ENCODE measurements at places on chromosomes 16 and 17.
A peak's percentile ranks its signal among the peaks of the same experiment; 100 is the strongest.

- DNase-seq = no peak
Measured at GRCh38 chr17:6943406-6943805, 52.4 kb upstream of the ALOX12 start.

GRCh38 chr17:10107316-10108165 lies 90.9 kb downstream of the GAS7 start:
- DNase-seq = no peak

DNA sequence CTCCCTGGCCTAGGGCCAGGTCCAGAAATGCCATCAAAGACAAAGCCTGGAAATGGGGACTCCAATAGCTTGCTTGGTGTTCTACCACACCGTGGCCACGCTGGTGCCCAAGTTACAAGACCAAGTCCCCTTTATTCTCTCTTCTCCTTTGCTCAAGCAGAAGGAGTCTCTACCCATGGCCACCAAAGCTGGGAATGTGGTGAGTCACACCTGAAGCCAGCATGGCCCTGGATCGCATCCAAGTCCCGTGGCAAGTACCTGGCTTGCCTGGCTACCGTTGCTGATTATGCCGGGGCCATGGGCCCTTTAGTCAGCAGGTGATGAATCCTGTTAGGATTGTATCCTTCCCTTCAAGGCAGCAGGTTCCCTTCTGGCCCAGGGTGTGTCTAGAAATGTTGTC lies 260.0 kb downstream of the HAPSTR1 start:
- no peak for DNase-seq

DNA sequence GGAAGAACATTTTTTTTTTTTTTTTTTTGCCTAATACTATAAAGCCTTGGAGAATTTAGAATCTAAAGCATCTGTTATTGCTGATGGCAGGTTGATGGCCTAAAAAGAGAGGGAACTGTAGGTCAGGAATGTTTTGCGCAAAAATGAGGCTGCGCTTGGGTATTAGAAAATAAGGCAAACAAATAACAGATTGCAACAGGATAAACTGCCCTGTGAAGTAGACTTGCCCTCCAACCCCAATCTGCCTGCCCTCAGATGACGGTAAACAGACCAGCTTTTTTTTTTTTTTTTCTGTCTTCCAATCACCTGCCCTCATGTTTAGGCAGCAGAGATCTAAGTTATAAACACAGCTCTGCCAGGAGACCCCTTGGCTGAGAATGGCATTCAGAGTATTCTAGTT lies 3.8 kb upstream of the DHX8 start:
- no peak for DNase-seq

DNA sequence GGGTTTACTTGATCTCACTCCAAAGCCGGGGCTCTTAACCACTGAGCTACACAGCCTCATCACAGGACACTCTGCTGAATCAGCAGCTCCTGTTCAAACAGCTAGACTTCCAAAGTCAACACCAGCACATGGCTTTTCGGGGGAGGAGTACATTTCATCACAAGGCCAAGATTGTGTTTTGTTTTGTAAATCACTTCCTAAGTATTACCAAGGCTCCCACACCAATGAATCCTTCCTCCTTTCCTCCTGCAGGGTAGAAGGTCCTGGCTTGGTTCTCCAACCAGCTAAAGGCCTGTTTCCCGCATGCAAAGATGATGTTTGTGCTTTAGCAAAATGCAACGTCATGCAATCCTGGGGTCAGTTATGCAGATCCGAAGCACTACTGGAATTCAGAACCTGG lies 152.5 kb downstream of the XYLT1 start:
- DNase-seq = no peak

DNA sequence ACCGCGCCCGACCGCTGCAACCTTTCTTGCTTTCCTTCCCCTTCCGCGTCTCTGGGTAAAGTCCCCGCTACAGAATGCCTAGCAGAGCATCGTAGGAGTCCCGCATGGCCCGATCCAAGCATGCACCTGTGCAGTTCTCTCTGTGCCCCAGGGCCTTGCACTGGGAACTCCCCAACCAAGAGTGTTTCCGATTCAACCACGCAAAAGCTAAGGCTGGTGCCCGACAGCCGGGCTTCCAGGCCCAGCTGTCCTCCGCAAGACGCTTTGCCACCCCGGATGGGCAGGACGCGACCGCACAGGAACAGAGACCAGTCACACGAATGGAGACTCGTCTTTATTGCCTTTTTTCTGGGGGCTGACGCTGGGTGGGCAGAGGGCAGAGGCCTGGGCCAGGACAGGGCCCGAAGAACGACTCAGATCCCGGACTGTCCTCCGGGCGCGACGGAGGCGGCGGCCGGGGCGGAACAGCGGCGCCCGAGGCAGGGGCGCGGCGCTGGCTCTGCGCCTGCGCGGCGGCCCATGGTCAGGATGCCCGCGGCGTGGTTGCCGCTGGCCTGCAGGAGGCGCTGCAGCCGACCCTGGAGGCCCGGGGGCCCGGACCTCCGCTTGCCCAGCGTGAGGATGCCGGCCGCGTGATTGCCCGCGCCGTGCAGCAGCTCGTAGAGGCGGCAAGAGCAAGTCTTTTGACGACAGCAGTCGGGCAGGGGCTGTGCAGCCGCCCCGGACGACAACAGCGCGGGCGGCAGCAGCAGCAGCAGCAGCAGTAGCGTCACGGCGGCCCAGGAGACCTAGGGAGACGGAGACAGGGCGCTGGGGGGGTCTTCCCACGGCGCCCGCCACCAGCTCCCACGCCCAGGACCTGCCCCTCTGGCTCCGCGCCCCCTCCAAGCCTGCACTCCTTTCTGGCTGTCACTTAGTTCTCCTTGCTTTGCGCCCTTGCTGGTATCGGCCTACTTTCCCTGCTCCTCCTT lies 1.2 kb downstream of the HCRT start:
- DNase-seq = peak; percentile 53

GRCh38 chr17:82127704-82128103 lies 29.7 kb upstream of the FASN start:
- no peak for DNase-seq

- peak; percentile 71 for DNase-seq
Measured at GRCh38 chr16:15950161-15950854, 892 bp downstream of the ABCC1 start.

DNA sequence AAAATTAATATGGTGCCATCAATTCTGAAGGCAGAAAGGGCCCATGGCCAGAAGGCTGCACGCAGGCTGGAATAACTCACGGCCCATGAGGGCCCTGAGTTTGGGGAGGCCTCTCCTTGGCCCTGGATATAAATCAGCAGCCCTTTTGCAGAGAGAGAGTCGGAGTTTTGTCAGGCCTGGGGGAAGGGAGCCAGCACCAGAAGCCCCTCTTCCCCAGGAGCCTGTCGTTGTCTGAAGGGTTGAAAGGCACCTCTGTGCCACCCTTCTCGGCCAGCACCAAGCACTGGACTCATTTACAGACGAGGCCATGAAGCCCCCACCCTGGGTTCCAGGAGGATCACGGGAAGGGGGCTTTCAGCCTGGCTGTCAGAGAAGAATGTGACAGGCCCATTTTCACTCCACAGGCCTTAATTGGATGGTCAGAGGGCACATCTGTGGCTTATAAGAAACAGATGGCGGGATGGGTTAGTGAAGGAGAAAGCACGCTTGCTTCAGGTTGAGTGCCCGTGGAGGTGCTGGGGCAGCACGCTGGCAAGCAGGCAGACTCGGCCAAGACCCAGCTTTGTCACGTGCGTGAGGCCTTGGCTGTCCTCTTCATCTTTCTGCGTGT lies 140.6 kb downstream of the CLEC16A start:
- DNase-seq = no peak

DNA sequence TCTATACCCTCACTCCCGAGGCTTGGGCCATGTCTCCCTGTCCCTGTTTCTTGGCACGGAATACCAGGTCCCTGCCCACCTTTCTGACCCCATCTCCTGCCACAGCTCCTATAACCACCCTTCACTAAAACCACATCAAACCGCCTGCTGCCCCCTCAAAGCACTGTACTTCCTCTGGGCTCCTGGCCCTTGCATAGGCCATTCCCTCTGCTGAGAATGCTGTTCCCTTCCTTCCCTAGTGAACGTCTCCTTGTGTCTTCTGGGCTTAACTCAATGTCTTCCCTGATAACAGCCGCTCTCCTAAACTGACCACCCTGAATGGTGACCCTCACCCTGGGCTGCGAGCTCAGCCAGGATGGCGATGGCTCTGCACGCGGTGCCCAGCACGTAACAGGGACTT lies 10.7 kb downstream of the AANAT start:
- no peak for DNase-seq

GRCh38 chr16:75058806-75059205 lies 57.8 kb downstream of the LDHD start:
- no peak for DNase-seq

DNA sequence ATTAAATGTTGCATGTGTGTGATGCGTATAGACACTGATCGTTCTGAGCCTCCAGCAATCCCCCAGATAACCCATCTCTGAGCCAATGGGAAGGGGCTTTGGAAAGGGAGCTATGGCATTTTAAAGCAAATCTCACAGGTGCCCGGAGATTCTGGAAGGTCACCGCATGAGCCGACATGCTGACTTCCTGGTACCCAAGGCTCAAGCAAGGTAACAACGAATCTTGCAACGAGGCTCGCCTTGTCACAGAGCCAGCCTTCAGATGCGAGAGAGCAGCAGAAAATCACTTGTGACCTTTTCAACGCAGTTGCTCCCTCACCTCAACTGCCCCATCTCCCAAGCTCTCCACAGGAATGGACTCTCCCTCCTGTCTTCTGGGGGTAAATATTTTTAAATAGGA lies 154.8 kb upstream of the CDH5 start:
- DNase-seq = no peak

- peak; percentile 49 for DNase-seq
Measured at GRCh38 chr16:89598199-89598598, 15.2 kb upstream of the DPEP1 start.

DNA sequence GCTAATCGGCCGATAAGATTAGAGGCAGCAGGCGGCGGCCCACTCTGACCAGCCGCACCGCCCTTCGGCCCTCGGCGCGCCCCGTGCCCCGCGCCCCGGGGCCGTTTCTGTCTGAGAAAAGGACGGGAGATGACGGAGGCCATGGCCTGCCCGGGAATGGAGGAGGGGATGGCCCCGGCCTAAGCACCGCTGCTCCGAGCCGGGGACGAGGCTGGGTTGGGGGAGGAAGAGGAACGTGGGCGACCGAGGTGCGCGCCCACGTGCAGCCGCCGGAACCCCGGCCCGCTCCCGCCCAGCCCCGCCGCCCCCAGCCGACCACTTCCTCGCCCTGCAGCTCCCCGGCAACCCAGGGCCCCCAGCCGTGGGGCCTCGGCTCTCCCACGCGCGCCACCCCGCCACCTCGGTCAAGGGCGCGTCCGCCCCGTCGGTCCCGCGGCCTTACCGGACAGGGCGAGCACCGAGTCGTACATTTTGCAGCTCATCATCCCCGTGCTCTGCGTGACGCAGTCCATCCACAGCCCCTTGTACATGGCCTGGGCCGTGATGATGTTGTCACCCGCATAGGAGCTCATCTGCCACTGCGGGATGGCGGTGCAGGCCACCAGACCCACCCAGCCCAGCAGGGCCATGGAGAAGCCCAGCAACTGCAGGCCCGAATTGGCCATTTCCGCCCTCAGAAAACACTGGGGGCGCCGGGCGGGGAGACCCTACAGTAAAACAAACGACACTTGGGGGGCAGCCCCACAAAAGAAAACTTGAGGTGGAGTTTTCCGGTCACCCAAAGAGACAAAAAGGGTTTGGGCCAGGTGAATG lies 693 bp downstream of the CLDN7 start:
- no peak for DNase-seq

DNA sequence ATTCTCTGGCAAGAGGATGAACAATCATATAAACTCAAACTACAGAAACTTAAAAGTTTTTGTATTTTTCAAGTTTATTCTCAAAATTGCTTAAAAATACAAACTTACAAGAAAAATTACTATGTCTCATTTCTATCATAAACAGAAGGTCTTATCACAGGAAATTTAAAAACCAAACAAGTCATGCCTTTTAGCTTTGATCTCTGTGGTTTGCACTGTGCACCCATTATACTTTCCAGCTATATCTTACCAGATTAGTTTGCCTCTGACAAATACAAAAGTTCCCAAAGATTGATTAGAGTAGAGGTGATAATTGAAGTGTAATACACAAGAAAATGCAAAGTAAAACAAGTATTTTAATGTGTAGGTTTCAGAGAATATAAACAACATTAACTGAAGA lies 117.4 kb downstream of the MYO1D start:
- DNase-seq = no peak

- no peak for DNase-seq
Measured at GRCh38 chr17:1373707-1374237, 26.2 kb downstream of the YWHAE start.

All from iris pigment epithelial cell (primary cell).